ENCODE measurements at places on chromosomes 2 and 18. TPM values are rescaled to one million over a fixed set of nuclear protein-coding genes. Genes with fewer than 3 reads are reported as not detected.

The CAPN14 gene
- 0.16 TPM for total RNA-seq

The INPP4A gene
- total RNA-seq, result 11.2 TPM

The LYPD6B gene
- not detected for total RNA-seq

The IL1R1 gene
- 152 TPM for total RNA-seq

The EVA1A gene
- total RNA-seq, result 25.2 TPM

The RNF152 gene
- 12.8 TPM for total RNA-seq

The COLEC11 gene
- 0.09 TPM for total RNA-seq

The PRSS56 gene
- not detected for total RNA-seq

Measured in fibroblast of the aortic adventitia (primary cell).